Smooth muscle cell of the coronary artery (primary cell): ENCODE measurements at places on chromosomes 4 and X. TPM values are rescaled to one million over a fixed set of nuclear protein-coding genes. Genes with fewer than 3 reads are reported as not detected.

Gene CENPVL2
- total RNA-seq: not detected in 2 replicates

Gene TRIM60
- total RNA-seq: not detected in 2 replicates

Gene P2RY4
- total RNA-seq: under 0.01 TPM in 1 of 2 replicates, not detected in the other

Gene VCX3B
- total RNA-seq: not detected in 2 replicates

Gene MAD2L1
- 0.59 and 9.0 TPM in 2 replicates for total RNA-seq

Gene S100G
- total RNA-seq: not detected in 2 replicates
